ENCODE measurements at places on chromosomes 2 and 18.

- DNase-seq: no peak
These were observed 7.6 kb downstream of the CTAGE1 start for GRCh38 chr18:22410126-22410525.

- no peak for DNase-seq
These were observed 1106.6 kb upstream of the FAM98A start for GRCh38 chr2:34705551-34706247.

DNA sequence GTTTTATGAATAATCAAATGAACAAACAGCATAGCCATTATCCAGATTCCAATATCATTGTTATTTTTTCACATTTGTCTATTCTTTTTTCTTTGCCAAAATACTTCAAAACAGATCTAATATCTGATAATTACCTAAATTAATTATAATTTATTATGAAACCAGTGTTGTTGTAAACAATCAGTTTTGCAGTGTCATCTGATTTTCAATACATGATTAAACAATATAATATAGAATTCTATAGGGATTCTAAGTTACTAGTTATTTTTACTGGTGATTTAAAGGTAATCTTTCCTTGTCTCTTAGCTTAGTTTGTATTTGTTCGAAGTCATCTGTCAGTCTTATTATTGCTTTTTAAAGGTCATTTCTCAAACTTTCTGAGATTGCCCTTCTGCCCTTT lies 101.0 kb downstream of the BIRC6 start:
- DNase-seq: no peak

DNA sequence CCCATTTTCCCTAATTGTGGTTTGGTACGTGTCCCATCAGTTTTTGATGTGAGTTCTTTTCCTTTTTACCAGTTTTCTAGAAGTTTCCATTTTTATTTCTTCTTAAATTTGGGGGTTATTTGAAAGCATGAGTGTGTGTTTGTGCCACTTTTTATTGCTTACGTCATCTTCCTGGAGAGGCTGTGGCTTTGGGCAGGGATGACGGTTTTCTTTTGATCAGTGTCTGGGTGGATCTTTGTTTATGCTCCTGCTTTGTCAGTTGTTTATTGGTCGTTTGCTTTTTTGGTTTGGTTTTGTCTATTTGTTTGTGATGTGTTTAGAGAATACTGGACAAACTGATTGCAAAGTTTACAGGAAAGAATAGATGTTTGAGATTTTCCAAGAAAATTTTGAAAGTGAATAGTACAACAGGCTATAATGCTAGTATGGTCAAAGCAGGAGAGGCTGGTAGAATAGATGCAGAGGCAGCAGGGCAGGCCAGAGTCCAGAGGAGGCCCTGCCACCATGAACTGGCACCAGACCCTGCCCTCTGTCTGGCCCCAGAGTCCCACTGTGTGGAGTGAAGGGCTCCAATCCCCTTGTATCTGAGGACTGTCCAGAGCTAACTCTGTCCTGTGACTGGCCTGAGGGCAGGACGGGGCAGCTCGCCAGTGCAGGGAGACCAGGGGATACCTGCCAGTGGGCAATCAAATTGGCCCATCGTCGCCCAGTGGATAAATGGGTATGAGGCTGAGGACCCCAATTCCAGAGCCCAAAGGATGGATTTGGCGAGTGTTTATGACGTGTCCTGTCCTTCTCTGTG lies 23.4 kb upstream of the SNED1 start:
- no peak for DNase-seq

DNA sequence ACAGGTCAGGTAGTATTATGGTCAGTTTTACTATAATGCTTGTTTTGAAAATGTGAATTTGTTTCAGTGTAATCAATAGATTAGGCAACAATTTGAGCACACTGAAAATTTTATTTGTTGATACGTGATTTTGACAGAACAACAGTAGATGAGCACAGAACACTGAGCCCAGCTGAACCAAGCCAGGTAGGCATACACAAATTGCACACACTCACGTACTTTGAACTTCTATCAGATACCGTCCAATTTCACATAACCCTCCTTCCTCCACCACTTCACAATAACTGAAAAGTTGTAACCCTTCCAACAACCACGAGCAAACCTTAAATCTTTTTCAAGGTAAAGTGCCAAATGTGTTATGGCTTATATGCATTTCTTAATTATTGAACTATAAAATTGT lies 229.5 kb upstream of the TMEFF2 start:
- no peak for DNase-seq

DNA sequence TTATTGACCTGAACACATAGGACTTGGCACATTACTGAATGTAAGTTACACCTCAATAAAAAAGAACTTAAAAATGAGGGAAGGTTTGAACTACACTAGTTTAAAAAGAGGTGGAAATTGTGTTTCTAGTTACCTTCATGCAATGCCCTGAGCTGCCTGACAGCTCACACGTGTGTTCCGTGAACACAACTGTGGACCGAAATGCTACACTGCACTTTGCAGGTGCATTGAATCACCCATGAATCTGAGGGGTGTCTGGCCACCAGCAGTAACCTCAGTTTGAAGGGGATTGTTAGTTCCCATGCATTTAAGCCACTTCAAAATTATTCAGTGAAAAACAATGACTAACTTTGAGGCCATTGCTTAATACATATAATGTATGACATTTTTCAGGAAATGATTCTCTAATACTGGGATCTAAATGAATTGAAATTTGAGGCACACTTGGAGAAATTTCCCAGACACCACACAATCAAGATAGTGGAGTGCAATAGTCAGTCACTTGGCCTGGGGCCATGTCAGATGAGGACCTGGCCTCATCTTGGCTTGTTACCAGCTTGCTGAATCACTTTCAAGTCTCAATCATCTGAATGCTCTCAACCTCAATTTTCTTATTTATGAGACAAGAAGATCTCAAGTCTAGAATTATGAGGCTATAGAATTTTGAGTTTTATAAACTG lies 59.3 kb downstream of the MYL12B start:
- DNase-seq: no peak

GRCh38 chr2:43192744-43193651 lies 33.4 kb downstream of the ZFP36L2 start:
- DNase-seq: no peak

GRCh38 chr2:134370655-134371445 lies 117.0 kb downstream of the MGAT5 start:
- no peak for DNase-seq

DNA sequence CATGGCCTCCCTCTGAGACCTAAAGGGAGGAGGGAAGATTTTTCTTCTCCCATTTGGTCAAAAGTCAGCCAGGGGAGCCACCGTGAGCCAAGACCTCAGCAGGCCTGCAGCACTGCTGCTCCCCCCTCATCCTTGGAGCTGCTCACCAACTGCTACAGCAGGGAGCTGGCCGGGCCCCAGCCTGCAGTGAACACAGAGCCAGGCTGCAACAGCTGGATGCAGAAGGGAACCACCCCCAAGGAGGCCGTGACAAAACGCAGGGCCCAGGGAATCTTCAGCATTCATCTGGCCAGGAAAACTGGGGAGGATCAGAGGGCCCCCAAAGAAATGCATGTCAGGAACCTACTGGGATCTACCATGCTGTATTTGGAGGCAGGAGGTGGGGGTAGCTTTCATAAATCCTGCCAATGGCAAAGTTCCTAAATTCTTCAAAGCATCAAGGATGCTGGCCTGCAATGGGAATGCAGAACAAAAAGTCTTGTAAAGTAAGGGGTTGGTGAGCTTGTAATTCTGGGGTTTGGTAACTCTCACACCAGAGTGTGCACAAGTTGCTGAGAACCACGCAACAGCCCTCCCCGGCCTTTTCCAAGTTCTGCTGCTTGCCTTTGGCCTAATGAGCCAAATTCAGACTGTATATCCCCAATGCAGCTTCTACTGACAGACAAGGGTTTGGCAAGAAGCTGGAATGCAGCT lies 61.0 kb downstream of the CACNB4 start:
- DNase-seq: no peak

DNA sequence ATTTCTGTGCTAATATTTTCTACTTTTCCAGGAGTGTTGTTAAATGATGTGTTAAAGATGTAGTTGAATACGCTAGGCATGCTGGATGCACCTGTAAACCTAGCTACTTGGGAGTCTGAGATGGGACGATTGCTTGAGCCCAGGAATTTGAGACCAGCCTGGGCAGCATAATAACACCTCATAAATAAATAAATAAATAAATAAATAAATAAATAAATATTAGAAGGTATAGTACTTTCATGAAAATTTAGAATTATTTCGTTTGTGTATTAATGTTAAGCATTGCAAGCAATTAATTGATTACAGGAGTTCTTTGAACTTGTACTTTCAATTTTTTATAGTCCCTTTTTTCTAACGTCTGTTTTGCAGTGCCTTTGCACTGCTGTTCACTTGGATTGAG lies 137.2 kb downstream of the ATP9B start:
- no peak for DNase-seq

- DNase-seq: no peak
These were observed 19.3 kb upstream of the CSRNP3 start for GRCh38 chr2:165450156-165450555.

GRCh38 chr2:39550701-39551285 lies 113.7 kb upstream of the MAP4K3 start:
- DNase-seq: no peak

DNA sequence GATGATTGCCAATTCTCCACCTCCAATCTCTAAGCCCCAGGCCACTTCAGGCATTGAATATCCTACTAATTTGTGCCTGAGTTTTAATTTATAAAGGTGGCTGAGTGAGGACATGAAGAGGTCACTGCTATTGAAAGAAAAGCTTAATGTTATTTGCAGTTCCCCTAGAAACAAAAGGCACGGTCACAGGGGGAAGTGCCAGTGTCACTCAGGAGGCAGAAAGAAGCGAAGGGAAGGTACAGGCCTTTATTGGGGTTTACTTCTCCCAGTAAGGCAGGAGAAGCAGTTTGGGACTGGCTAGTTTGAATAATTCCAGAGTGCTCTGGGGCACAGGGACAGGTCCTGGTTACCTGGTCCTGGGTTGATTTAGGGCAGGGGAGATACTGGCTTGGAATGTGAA lies 1.7 kb upstream of the ABHD1 start:
- no peak for DNase-seq

- DNase-seq: no peak
These were observed 14.4 kb upstream of the RPE start for GRCh38 chr2:209988010-209988409.

GRCh38 chr2:127083819-127084503 lies 23.0 kb downstream of the BIN1 start:
- no peak for DNase-seq

GRCh38 chr18:30489890-30490643 lies 552.5 kb downstream of the DSC3 start:
- DNase-seq: no peak

- no peak for DNase-seq
These were observed 17.1 kb upstream of the CACNB4 start for GRCh38 chr2:152115952-152116351.

DNA sequence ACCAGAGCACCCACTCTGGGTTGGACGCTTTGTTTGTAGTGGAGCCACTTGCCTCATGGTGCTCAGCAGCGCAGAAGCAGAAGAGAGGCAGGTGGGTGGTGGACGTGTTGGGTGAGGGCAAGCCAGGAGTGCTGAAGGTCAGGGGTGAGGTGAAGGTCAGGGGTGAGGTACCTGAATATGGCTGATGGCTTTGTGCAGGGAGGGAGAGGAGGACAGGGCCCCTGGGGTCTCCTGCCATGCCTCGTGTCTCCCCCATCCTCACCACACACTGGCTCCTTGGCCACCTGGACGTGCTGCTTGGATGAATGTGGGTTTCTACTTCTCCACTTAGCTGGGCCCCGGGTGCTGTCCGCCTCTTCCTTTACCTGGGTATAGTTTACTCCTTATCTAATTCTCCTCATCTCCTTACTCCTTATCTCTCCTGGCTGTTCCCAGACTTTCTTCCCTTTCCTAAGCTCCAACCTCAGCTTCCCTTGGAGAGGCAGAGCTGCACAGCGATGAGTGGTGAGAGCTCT lies 68.1 kb downstream of the DYSF start:
- DNase-seq: no peak

DNA sequence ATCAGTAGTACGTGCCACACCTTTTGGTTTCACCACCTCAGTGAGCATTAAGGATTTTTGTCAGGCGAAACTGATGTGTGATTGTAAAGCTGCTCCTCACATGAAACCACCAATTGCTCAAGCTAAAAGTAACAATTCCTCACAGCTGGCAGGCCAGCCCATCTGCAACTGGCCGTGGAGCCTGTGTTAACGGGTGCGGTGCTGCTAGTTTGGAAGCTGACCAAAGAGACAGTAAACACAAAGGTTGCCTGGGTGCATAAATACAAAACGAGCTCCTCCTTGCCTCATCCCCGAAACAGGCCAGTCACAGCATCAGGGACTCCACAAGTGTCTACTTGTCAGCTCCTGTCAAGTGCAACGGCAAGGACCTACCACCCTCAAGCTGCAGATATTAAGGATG lies 32.0 kb downstream of the LGALSL start:
- no peak for DNase-seq

GRCh38 chr2:160700021-160700814 lies 206.6 kb upstream of the RBMS1 start:
- DNase-seq: no peak

DNA sequence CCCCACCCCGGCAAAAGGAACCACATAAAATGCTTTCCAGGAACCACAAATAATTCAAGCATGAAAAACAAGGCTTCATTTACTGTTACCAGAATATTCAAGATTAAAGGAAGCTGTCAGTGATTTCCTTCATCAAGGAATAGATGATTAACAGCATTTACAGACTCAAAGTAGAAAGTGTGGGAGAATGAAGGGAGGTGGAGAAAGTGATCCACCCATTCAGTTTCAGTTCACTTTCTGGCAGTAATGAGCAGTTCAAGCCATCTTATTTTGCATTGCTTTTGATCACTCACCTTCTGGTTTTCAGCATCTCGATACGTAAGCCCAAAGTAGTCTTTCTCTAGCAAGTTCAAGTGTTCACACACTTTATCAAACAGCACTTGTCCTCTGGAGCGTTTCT lies 99.0 kb downstream of the EPB41L3 start:
- DNase-seq: no peak

DNA sequence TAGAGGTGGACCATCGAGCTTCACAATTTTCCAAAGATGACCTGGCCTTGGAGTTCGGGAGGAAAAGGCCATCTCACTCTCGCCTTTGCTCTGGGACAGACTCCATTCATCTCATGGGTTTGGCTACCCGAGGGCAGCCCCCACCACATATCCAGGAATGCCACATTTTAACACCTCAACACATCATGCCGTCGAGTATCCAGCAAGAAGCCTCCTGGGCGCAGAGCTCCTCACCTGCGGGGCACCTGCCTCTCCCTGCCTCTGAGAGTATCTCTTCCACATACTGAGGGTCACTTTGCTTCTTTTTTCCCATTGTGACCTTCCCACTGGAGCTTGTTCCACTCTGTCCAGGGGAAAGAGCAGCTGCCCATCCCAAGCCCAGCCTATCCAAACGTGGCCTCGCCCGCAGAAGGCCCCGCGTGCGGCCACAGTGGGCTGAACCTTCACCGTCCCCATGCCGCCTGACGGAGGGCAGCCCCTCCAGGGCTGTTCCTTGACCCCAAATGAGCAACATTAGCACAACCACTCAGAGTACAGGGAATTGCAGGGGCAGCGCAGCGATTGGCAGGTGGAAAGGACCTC lies 5.5 kb upstream of the LIMS2 start:
- DNase-seq: no peak

- no peak for DNase-seq
These were observed 51.7 kb downstream of the HPCAL1 start for GRCh38 chr2:10354399-10354798.
